ENCODE measurements at places on chromosomes 7 and 10.
A peak's percentile ranks its signal among the peaks of the same experiment; 100 is the strongest.

DNA sequence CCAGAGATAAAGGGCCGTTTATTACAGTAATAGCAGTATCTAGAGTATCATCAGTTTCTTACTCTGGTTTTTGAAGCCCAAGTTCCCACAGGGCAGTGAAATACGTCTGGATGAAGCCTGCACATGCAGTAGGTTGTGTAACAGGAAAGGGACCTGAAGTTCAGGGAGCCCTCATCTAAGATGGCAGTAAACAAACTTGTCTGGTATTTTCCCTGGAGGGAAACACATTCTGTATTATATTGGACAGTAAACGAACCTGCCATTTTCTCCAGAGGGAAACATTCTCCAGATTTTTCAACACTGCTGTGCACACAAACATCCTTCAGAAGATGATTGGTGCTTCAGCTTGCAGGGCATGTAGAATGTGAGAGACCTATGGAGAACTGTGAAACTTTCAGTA is 189.9 kb downstream of the TFEC start:
- no peak for DNase-seq

GRCh38 chr10:43591303-43591904 is 14.8 kb upstream of the ZNF485 start:
- DNase-seq: no peak

DNA sequence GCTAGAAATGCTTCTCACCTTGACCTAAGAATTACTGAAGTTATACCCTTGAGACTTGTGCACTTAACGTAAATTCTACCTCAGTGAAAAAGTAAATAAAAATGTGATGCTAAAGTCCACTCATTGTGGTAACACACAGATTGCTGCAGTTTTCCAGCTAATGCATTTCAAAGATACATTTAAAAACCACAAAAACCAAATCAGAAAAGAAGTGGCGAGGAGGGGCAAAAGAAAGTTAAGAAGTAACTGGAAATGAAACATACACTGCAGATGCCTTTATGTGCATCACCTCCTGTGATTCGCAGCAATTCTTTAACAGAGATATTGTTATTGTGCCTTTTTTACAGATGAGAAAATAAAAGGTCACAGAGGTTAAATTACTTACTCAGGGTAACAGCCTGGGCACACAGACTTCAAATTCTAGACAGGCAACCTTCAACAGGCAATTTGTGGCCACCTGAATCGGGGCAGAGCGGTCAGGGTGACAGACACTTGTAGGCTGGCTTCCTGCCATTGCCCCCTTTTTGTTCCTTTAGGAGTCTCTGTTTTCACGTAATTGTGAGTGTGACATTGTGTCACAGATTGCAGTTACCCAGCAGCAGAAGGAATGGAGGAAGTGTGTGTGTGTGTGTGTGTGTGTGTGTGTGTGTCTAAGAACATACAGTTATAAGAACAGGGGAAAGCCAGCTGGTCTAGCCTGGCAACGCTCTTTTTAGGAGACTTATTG is 1.9 kb downstream of the WIPF3 start:
- no peak for DNase-seq

DNA sequence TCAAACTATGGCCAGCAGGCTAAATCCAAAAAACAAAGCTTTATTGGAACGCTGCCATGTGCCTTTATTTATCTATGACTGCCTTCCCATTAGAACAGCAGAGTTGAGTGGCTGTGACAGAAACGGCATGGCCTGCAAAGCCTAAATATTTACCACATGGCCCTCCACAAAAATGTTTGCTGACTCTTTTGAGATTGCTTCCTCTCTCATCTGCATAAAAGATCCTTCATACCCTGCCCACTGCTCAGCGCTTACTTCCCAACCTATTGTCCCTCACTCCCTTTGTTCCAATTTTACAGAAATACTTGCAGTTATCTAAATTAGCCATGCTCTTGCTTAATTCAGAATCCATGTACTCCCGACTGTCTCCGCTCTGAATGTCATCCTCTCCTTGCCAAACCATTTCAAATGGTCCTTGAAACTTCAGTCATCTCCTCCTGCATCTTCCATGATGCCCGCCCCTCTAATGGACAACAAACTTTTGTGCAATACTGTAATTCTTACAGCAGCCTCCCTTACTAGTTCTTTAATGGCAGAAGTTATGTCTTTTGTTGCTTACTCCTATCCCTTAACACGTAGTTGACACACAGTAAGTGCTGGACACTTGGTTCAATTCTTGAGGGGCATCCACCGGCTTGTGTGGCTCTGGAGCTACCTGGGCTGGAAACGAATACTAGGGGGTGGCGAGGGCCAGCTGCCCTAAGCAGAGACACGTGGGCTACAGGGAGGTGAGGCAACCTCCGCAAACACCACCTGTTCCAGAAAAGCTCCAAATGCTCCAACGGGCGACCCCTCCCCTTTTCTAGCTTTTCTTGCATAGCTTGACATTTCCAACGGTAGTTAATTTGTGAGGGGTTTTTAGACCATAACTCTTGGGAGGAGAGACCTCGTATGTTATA is 832 bp downstream of the XRCC2 start:
- no peak for DNase-seq

DNA sequence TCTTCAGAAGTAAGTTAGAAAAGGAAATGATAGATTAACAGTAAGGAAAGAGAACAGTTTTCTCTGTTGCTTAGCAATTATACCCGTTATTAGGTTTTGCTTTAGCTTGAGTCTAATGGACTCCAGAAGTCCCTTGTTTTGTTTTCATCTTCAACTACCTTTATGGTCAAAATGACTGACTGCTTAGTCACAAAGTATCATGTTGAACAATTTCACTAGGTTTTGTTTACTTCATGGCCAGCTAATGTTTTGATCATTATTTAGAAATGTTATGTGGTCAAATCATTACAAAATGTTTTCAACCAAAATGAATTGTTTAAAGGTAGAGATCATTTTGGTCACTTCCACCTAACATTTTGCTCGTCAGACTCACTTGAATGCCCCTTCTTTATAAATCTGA is 1.9 kb downstream of the UBN2 start:
- no peak for DNase-seq

GRCh38 chr7:142168746-142169145 is 57.2 kb downstream of the MGAM2 start:
- DNase-seq: no peak

GRCh38 chr10:107614939-107615685 is 450.6 kb upstream of the SORCS1 start:
- no peak for DNase-seq

DNA sequence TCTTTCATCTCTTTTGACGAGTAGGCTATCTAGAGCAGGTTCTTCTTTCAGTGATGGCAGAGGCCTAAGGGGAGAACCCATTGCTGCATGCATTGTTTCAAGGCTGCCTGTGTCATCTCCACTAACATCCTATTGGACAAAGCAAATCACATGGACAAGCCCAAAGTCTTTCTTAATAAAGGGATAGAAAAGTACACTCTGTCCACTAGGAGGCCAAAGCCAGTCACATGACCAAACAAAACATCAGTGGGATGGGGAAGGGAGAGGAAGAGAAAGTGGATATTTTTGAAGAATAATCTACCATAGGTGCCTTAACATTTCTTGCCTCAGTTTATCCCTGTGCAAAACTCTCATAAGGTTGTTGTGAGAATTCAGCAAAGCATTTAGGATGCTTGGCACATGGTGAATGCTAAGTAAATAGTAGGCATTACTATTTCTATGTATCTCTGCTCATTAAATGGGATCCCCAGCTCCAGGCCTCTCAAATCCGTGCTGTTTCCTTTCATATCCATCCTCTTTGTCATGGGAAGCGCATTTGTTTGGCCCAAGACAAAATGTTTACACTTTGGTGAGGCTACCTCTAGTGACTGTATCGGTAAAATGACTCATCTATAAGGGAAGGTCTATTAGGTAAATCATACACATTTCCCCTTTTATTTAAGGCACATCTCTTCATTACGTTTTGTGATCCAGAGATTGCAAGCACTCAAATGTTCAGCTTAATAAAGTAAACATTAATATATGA is 16.7 kb upstream of the CADPS2 start:
- no peak for DNase-seq

GRCh38 chr7:82335927-82336326 is 107.7 kb downstream of the CACNA2D1 start:
- no peak for DNase-seq

DNA sequence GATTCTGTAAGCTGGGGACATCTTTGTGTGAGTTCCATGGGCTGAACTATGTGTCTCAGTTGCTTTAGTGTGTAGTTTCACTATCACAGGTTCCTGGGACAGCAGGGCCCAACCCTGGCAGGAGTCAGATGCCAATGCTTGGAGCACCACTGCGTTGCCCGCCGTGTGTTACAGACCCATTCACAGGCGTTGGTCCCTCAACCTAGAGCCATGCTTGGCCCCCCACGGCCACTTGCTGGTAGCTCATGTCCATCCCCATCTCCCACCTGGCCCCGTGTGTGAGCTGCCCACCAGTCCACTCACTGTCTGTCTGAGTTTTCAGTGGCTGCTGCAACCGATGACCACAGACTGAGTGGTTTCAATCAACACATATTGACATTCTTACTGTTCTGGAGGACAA is 546.9 kb downstream of the TCERG1L start:
- no peak for DNase-seq

GRCh38 chr10:29691564-29692072 is 56.8 kb upstream of the SVIL start:
- DNase-seq: no peak

GRCh38 chr7:34025600-34025999 is 120.3 kb downstream of the BMPER start:
- DNase-seq: no peak

- DNase-seq: no peak
Observed at GRCh38 chr7:18610331-18610948, 114.9 kb downstream of the HDAC9 start.

DNA sequence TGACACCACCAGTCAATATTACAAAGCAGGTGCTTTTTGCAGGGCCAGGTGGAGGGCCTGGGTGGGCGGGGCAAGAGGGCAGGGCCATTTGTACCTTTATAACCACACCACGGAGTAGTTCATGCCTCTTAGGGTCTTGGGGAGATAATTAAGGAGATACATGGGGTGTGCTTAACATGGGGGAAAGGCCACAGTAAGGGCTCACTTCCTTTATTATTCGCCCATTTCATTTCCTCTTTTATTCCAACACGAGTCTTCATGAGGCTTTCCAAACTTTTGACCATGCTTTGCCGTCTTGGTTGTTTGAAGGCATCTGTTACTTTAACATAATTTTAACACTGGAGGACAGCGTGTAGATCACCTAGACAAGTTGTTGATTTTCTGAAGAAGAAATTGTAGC is 33.3 kb upstream of the LYZL2 start:
- no peak for DNase-seq

GRCh38 chr7:112654322-112655216 is 135.6 kb downstream of the TMEM168 start:
- no peak for DNase-seq

GRCh38 chr7:156147104-156147503 is 334.8 kb upstream of the SHH start:
- DNase-seq: no peak

DNA sequence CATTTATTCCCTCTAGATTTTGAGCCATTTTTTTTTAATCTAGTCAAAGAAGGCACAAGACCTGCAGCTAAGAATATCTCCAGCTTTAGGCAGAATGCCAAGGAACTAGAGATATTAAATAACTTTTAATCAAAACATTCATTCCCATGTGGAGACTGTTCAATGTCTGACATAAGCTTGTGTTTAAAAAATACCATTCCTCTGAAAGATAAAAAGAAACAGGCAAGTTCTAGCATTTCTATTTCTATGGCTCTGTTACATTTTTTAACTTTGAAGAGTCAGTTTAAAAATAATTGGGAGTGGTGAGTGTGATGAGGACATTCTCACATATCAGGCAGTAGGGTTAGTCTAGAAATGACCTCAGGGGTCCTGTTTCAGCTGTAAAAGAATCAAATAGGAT is 48.0 kb downstream of the RHOBTB1 start:
- no peak for DNase-seq

GRCh38 chr10:120456626-120457430 is at the start of gene PLPP4:
PLPP4 (plus strand) TSS chr10:120457227; CDS start chr10:120457306, 79 bp downstream.
- DNase-seq: no peak

GRCh38 chr10:97331153-97331703 is 3.3 kb downstream of the FRAT2 start:
- DNase-seq: no peak

DNA sequence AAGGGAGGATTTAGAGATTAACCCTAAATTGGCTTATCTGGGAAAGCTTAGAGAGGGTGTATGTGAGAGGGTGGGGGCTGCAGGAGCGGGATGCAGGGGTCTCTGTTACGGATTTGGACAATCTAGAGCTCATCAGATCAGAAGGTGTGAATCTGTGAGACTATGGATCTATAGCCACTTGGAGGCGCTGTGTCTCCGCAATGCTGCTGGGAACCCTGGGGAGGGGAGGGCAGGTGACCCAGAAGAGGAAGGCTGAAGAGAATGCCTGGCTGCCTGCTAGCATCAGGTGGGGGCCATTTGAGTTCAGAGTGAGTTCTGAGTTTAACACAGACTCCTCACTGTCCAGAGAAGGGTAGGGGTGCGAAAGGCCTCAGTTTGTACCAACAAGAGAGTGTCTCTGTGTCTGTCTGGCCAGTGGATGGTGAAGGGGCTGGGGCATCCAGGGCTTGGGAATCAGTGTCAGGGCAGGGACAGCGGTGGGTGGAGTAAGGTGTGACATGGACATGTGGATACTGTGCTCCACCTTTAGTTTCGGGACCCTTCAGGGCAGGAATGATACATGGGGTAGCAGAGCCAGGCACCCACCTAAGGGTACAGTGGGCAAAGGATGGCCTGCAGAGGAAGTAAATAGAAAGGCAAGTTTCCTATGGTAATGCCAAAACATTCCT is 187.3 kb upstream of the PRSS58 start:
- no peak for DNase-seq

DNA sequence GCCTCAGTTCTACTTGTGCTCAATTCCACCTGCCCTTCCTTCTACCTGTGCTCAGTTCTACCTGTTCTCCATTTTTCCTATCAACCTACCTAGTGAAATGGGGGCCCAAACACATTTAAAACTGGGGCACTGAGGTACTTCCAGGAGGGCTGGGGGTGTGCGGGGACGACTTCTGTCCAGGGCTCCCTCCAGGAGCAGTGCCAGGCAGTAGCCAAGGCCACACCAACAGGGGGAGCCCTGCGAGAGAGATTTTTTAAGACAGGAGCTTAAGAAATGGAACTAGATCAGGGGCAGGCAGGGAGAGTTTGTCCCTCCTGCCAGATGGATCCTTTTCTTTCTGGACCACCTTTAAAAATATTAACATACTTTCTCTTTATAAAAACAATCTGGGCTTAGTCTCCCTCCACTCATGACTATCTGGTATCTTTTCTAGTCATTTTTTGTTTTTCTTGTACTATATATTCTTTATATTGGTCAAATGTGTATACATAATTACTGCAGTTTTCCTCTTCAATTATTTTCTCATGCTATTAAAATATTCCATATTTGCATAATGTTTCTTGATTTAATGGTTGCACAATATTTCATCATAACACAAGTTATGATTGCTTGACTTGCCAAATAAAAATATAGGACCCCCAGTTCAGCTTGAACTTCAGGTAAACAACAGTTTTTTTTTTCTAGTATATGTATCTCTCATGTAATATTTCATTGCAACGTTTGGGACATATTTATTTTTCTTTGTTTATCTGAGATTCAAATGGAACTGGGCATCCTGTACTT is 47.3 kb upstream of the INSYN2A start:
- DNase-seq: no peak

GRCh38 chr10:93718937-93719725 is 16.7 kb upstream of the FRA10AC1 start:
- DNase-seq: peak; percentile 20

GRCh38 chr10:28082316-28082715 is 83.4 kb upstream of the ODAD2 start:
- DNase-seq: no peak

- DNase-seq: no peak
Observed at GRCh38 chr10:24762161-24762924, 38.7 kb upstream of the ARHGAP21 start.

- DNase-seq: no peak
Observed at GRCh38 chr10:30562787-30563186, 66.8 kb downstream of the LYZL2 start.
